CD4-positive, alpha-beta T cell treated with Interleukin-17A for 4 hours (primary cell): ENCODE measurements at places on chromosomes 2 and 18.

GRCh38 chr2:95056461-95057459 lies 31.3 kb downstream of the MAL start:
- DNase-seq = peak; percentile 1

DNA sequence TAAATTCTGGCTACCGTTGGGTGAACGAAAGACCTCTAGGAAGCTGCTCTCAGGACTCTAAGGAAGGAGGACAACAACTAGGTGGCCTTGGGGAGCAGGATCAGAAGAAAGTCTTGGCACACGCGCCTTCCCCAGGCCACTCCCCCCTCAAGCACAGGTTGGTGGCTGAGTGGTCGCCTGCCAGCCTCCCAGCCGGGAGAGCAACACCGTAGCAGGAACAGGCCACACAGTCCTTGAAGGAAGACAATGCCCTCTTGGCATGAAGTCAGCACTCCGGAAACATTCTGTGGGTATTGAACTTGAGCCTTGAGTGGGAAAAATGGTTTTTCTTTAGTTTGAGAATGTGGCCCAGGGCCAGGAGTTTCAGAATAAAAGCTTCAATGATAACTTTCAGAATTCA lies 87.4 kb upstream of the AGAP1 start:
- DNase-seq = no peak

- no peak for DNase-seq
Measured at GRCh38 chr18:74146756-74147155, 878 bp downstream of the FBXO15 start.

DNA sequence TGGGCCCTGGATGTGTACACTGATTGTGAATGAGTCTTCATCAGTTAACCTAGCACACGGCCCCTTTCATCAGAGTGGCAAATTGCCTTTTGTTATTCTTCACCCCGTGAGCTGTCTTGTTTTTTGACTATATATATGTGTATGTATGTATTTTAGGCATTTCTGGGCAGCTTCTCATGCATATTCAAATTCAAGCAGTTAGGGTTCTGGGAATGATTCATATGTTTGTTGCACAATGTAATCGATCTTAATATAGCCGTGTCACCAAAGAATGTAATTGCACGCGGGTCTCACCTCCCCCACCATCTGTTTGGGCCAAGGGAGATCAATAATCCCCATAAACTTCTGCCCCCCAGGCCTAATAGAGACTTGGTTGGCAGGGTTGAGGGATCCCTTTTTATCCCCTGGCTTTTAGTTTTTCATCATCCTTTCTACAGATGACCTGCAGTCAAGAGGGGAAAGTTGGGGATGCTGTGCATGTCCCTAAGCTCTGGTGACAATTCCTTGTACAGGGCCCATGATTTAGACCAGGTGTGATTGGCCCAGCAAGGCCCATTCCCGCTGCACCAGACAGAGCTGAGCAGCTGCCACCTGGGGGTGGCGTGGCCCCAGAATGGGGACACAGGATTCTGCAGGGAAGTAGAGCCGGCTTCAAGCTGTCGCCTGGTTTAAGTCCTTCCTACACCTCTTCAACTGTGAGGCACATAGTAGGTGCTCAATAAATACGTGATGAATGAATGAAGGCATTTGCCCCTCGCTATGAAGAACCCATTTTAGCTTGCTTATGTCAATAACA lies 19.2 kb downstream of the KCNF1 start:
- DNase-seq = no peak

DNA sequence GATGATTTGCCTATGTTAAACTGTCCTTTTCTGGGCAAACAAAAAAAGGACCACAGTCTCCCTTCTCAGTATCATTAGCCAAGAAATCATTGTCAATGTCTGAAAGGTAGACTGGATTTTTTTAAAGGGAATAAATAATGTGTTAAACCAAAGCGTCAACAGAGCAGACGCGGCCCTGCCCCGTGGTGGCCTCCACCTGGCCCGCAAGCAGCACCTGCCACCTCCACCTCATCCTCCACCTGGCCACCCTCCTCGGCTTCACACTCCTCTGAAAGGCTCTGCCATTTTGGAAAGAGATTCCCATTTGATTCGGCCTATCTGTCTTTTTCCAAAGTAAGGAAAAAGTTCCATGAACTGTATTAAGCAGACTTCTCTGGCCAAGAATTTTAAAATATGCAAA lies 67.9 kb upstream of the TMEM200C start:
- no peak for DNase-seq

GRCh38 chr18:40412410-40412809 lies 1542.6 kb upstream of the PIK3C3 start:
- DNase-seq = no peak

DNA sequence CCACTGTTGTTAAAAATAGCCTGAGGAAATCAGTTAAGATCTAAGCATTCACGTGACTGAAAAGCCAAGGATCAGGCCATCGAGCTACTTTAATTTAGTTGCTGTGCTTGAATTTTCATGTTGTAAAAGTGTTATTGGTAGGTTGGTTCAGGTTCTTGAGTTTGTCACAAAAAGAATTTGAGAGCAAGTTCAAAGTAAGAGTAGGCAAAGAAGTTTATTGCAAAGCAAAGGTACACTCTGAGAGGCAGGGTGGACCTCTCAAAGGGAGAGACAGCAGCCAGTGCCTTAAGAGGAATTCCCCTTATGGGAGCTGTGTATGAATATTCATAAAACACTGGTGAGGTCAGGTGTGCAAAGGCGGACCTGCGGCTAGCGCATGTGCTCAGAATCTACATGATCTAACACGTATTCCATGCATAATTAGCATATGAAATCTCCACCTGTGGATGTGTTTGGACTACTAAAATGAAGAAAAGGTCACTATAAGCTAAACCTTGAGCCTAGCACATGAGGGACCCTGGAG lies 236.5 kb downstream of the NDUFA10 start:
- DNase-seq = no peak

- DNase-seq = no peak
Measured at GRCh38 chr18:75107931-75108276, 101.0 kb downstream of the PTGR3 start.

GRCh38 chr2:239821694-239822075 lies 203.5 kb downstream of the NDUFA10 start:
- no peak for DNase-seq

- no peak for DNase-seq
Measured at GRCh38 chr2:232698556-232699091, 1.5 kb downstream of the GIGYF2 start.

- DNase-seq = no peak
Measured at GRCh38 chr2:219285894-219286425, 6.8 kb downstream of the DNAJB2 start.

- DNase-seq = no peak
Measured at GRCh38 chr2:98020992-98021713, 25.4 kb upstream of the TMEM131 start.

- no peak for DNase-seq
Measured at GRCh38 chr2:3396920-3397559, 17.5 kb downstream of the TRAPPC12 start.

- no peak for DNase-seq
Measured at GRCh38 chr18:79367480-79367879, 28.2 kb upstream of the NFATC1 start.

DNA sequence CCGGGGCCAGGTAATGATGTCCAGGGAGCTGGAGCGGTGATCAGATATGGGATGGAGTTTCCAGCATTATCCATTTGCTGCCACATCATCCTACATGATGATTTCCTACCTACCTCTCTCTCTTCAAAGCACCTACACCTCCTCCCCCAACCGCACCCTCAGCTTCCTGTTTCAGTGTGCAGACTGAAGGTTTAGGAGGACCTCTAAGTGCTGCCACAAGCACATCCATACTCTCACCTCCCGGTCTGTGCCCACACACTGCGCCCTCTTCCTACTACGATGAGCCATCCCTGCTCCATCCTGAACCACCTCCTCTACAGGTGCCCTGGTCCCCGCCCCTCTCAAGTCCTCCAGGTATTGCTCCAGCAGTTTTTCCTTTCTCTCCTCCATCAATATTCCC lies 123.7 kb downstream of the ALPK2 start:
- peak; percentile 64 for DNase-seq

GRCh38 chr2:20633001-20633400 lies 17.9 kb downstream of the HS1BP3 start:
- no peak for DNase-seq

DNA sequence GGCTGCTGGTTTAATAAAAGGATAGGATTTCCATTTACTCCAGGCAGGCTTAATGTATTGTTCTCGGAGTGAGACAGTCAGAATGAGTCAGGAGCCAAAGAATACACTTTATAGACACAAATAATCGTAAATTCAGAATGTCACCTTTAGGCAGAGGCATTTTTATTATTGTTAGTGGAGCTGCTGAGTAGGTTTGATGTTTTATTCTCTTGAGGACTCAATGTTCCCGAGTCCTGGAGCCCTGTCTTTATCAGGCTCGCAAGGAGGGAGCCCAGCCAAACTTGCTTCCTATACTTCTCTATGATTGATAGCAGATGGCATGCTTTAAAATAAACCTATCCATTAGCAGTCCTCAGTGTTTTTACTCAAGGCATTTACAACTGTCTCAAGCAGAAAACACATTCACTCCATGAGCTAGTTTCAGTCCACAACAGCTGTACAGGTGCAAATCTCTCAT lies 492.3 kb upstream of the ZEB2 start:
- DNase-seq = no peak

DNA sequence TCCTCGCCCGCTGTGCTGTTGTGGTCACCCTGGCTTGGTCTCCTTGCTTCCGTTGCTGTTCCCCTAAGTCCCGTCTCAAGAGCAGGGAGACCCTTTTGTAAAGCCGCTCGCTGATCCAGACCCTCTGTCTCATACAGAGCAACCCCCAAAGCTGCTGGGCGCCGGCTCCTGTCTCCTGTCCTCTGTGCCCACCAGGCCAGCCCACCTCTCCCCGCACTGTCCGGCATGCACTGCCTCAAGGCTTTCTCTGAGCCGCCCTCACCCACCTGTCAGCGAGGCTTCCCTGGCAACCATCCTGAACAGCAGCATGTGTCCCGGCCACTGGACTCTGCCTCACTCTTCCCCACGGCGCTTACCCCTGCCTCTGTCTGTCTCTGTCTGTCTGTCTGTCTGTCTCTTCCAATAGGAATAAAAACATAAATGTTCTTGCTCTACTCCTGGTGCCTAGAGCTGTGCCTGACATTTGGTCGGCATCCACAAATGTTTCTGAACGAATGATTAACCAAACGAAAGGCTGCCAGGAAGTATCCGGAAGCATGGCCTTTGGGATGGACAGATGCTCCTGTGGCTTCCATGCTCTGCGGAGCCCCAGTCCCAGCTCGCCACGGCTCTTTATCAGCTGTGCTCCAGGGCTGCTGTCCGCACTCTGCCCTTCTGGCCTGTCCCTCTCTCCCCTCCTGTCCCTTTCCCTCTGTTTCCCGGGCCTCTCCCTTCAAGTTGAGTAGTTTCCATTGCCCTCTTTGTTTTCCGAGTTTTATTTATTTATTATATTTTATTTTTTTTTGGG lies 7.8 kb downstream of the COLEC11 start:
- DNase-seq = no peak

DNA sequence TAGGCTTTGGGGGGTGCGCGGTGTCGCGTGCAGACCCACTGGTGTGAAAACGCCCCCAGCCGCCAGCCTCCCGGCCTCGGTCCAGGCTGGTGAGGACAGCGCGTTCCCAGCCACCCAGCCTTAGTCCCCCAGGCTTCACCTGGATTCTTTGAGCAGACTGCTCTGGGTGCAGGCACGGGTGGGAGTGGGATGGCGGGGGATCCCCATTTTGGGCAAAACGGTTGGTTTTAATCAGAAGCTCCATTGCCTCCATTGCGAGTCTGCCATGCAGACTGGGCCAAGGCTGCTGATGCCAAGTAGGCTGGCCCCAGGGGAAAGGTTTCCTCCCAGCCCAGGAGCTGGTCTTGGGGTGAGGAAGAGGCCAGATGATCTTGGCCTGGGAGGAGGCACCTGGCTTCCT lies 445 bp downstream of the MLPH start:
- DNase-seq = no peak

DNA sequence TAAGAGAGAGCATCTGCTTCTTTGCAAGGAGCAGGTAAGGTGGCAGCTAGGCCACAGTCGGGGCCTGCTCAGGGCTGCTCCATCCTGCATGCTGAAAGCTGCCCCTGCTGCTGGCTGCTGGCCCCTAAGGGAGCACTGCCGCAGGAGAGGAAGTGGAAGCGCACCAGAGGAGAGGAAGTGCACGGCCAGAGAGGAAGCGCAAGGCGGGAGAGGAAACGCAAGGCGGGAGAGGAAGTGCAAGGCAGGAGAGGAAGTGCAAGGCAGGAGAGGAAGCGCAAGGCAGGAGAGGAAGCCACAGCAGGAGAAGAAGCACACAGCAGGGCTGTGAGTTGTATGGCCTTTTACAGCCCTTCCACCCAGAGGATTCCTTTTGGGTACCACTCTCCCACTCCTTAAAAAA lies 539.0 kb upstream of the TNP1 start:
- DNase-seq = peak; percentile 30

DNA sequence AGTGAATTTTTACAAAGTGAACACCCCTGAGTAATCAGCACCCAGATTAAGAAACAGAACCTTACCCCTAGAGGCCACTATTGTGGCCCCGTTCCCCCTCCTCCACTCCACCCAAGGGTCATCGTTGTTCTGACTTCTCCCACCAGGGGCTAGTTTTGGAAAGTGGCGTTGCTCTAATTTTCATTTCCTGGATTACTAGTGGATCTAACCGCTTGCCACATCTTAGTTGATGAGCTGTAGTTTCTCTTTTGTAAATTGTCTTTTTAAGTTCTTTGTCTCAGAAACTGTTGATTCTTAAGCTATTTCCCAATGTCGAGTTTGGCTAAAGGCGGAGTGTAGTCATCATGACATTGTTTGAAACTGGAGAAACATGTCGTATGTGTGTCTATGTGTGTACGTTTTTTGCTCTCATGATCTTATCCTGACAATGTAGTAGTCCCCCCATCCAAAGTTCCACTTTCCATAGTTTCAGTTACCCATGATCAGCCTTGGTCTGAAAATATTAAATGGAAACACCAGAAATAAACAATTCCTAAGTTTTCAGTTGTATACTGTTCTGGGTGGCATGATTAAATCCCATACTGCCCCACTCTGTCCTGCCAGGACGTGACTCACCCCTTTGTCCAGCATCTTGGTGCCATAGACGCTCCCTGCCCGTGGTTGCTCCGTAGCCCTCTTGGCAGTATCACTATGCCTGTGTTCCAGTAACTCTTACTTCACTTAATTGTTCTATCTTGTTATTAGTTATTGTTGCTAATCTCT lies 71.0 kb upstream of the SP3 start:
- no peak for DNase-seq

- no peak for DNase-seq
Measured at GRCh38 chr18:24762511-24762910, 302.1 kb downstream of the HRH4 start.

DNA sequence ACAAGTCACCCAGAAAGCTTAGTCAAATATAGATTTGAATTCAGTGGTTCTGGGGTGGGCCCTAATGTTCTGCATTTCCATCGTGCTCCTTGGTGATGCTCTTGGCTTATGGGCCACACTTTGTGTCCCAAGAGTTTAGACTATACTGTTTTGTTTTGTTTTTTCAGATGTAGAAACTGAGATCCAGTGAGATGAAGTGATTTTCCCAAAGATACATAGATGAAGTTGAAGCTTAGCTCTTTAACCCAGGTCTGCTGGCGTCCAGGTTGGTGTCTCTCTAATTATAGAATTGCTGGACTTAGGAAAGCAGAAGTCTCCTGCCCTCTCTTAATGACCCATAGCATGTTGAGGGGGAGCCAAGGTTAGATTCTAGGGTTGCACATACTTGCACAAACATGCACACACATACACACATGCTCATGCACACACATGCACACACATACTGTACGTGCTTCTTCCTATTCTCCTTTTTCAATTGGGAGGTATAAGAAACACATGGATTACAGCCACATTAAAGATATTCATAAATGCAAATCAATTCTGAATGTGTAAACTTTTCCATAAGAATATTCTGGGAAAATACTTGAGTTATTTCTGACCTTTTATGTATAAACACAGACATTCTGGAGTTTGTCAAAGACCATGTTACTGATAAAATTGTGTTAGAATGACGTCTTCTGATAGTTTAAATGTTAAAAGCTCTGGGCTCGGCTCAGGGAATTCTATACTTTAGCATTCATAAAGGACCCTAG lies 41.3 kb upstream of the IL1R1 start:
- DNase-seq = no peak
